Left lobe of liver (tissue), 2 donors: ENCODE measurements at places on chromosomes 4 and X.

- peak; percentile 40 for DNase-seq
Measured at GRCh38 chrX:134416087-134416486, 43.9 kb upstream of the HPRT1 start.

- DNase-seq = no peak
Measured at GRCh38 chr4:31291238-31291637, 571.1 kb downstream of the PCDH7 start.

DNA sequence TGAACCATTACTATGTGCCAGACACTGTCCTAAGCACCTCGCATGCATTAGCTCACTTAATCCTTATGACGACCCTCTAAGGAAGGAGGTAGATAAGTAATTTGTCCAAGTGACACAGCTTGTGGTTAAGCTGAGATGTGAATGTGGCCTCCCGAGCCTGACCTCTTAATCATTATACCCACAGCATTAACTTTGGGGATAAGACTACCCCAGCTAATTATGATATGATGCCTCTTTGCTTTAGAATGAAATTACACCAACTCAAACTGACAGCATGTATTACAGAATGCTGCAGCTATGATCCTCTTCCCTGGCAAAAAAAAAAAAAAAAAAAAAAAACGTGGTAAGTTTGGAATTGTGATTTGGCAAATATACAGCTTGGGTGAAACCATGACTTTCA, 53.5 kb downstream of the APBB2 start:
- no peak for DNase-seq

DNA sequence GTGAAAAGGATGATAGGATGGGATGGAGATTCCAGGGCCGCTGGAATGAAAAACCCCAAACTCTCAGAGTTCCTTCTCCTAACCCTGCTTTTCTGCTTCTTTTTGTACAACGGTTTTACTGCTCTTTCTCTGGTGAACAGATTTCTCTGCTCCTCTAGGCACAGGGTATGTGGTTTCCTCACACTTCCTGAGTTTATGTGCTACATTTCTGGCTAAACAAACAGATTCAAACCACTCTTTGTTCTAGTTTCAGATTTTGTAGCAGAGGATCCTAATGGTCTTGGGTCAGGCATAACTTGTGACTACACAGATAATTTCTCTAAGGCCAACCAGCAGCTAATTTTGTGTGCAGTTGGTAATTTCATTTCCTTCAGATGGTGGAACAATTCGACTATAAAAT, 52.6 kb downstream of the OSTC start:
- DNase-seq = no peak
